ENCODE measurements at places on chromosomes 16 and 17.

DNA sequence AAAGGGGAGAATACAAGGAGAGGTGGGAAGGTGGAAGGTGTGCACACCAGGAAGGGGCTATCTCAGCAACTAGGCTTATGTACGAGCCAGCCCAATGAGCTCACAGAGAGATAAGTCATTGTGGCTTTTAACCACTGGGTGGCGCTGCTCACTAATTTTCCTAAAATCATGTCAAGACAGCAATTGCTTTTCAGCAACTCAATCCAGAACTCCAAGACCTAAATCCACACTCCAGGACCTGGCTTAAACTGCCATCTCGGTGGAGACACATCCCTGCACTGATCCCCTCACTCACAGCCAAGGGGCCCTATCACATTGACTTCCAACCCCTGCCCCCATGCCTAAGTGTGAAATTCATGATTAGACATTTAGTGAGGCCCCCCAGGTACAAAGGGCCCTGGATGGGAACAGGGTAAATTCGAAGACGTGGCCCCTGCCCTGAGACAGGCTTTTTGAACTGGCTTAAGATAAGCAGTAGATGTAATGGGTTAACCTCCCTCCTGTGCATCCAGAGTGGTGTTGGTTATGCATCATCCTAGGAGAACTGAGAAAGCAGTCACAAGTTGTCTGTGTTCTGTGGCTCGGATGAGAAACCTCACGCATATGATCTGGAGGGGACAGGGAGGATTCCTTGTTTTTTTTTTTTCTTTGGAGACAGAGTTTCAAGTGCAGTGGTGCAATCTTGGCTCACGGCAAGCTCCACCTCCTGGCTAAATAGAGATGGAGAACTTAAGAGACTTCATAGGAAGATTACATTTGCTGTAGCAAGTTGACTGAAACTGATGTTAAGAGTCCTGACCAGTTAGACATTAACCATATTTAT, 11.5 kb downstream of the CCL16 start:
- DNase-seq, result peak; percentile 44

GRCh38 chr17:79038545-79039135, 14.7 kb downstream of the C1QTNF1 start:
- DNase-seq, result no peak

- DNase-seq, result no peak
Measured at GRCh38 chr17:57319806-57320205, 63.5 kb downstream of the MSI2 start.

- no peak for DNase-seq
Measured at GRCh38 chr16:79163691-79164387, 436.7 kb downstream of the MAF start.

DNA sequence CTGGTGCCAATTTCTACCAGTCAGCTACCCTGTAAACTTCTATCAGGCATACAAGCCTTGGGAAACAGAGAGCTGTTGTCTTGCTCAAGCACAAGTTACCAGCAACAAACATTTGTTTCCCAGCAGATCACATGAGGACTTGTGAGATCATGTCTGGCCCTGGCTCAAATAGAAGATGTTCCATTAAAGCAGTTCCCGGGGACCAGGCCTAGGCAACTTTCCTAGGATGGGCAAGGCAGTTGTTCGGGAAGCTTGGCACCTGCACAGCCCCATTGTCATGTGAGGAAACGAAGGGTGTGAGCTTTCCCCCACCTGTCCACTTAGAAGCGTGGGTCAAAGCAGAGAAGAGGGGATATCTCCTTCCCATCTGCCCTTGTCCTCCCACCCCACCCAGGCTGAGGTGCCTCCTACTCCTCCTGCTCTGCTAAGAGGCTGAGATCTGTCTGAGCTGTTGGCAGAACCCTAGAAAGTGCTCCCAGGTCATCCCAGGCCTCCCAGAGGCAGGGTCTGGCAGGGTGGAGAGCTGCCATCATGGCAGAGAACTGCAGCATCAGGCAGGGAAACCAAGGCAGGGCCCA, 11.2 kb upstream of the SLC47A2 start:
- no peak for DNase-seq

GRCh38 chr16:5580296-5580695, 482.7 kb upstream of the EEF2KMT start:
- DNase-seq, result no peak

DNA sequence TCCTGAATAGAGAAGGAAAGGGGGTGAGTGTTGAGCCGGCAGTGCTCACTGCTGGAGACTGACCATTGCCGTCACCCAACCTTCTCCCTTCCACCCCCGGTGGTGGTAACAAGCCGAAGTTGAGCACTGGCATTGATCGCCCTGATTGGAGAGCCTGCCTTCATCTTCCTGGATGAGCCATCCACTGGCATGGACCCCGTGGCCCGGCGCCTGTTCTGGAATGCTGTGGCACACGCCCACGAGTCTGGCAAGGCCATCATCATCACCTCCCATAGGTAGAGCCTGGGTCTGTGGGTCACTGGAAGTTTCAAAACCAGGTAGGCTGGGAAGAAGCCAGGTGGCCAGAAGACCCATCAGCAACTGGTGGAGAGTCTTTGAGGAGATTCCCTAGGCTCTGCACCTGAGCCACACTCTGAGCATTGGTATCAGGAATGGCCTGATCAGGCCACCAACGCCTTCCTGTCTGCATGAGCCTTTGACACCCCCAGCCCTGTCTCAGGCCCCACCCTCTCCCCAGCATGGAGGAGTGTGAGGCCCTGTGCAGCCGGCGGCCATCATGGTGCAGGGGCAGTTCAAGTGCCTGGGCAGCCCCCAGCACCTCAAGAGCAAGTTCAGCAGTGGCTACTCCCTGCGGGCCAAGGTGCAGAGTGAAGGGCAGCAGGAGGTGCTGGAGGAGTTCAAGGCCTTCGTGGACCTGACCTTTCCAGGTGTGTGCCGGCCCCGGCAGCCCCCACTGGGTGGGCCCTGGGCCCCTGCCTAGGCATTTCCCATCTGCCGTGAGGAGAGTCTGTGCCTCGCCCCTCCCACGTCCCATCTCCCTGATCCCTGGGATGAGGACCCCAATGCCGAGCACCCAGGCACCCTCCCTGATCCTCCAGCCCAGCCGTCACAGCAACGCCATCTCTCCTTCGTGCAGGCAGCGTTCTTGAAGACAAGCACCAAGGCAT, 4.9 kb upstream of the CCNF start:
- no peak for DNase-seq

GRCh38 chr16:80058214-80058613, 457.7 kb upstream of the MAF start:
- no peak for DNase-seq

GRCh38 chr16:58842746-58843145, 108.6 kb upstream of the GOT2 start:
- DNase-seq, result no peak

GRCh38 chr16:5025171-5025632, 8.5 kb downstream of the NAGPA start:
- peak; percentile 18 for DNase-seq

GRCh38 chr17:79023886-79024771, at the start of gene C1QTNF1:
Gene C1QTNF1 (plus strand): TSS chr17:79024169. CDS start chr17:79043969, 19,800 bp downstream.
- DNase-seq, result no peak

DNA sequence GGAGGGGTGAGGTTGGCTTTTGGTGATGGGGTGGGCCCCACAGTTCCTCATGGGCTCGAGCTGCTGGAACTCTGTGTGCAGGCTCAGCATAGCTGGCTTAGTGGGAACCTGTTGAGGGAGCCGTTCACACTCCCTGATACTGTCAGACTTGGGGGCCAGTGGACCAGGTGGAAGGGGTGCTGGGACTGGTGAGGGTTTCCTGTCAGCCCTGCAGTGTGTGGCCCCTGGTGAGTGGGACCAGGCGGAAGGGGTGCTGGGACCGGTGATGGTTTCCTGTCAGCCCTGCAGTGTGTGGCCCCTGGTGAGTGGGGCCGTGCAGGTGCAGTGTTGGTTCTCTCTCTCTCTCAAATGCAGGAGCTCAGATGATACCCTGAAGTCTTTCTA, 45.1 kb upstream of the ZNF750 start:
- no peak for DNase-seq

GRCh38 chr17:79988185-79988971, 47.3 kb downstream of the TBC1D16 start:
- no peak for DNase-seq

DNA sequence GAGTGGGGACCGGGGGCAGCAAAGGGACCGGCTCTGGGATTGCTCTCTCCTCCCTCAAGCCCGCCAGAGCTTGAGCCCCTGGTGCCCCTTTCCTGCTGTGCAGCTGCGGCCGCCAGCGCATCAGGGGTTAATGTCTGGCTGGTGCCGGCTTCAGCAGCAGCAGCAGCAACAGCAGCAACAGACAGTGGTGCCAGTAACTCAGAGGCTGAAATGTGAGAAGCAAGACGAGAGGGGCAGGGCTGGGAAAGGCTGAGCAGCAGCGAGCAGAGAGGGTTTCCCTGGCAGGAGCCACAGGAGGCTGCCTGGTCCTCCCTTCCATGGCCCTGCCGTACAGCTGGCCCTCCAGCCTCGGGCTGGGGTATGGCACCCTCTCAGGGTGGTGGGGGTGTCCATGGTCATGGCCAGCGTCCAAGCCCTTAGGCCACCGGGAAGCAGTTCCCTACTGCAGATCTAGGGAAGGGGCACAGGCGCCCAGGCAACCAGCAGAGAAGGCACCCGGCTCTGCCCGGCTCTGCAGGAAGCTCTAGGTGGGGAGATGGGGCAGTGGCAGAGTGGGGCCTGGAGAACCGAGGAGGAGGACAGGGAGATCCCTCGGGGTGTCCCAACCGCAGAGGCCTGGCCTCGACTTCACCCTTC, 21.1 kb upstream of the TFAP4 start:
- DNase-seq, result no peak

GRCh38 chr17:57495771-57496170, 239.4 kb downstream of the MSI2 start:
- no peak for DNase-seq

GRCh38 chr17:78726513-78726912, 55.6 kb downstream of the CYTH1 start:
- no peak for DNase-seq

GRCh38 chr16:88569614-88569984, 604 bp upstream of the ZC3H18 start:
- DNase-seq, result no peak
